ENCODE measurements at places on chromosomes 12 and 14.

DNA sequence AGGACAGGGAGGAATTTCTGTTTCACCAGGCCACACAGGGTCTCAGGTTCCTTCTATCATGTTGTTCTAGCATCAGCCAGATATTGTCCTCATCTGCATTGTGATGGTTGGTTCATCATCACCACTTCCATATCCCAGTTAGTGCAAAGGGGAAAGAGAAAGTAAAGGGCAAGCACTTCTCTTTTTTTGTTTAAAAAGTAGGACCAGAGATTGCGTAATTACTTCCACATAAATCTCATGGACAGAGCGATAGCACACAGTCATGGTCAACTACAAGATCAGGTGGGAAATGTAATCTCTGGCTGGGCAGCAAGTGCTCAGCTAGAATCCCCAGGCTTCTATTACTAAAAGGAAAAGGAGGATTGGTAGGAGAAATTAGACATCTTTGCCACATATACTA, 155.1 kb downstream of the KIF21A start:
- DNase-seq = no peak

- DNase-seq = peak; percentile 13
Measured at GRCh38 chr12:92905811-92906554, 23.1 kb downstream of the EEA1 start.

- peak; percentile 52 for DNase-seq
Measured at GRCh38 chr12:52151837-52152783, 39.7 kb downstream of the KRT80 start.

DNA sequence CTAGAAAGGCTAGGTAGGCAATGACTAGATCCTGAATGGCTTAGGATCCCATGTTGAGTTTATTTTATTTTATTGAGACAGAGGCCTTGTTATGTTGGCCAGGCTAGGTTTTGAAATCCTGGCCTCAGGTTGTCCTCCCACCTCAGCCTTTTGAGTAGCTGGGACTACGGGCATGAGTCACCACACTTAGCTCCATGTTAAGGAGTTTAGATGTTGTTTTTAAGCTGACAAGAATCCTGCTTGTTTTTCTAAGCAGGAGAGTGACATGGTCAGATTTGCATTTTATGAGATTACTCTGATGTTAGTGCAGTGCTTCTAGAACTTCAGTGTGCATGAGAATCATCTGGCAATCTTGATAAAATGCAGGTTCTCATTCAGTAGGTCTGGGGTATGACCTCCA, 14.5 kb downstream of the CCDC198 start:
- DNase-seq = no peak

- DNase-seq = no peak
Measured at GRCh38 chr12:24379861-24380521, 430.5 kb upstream of the SOX5 start.

DNA sequence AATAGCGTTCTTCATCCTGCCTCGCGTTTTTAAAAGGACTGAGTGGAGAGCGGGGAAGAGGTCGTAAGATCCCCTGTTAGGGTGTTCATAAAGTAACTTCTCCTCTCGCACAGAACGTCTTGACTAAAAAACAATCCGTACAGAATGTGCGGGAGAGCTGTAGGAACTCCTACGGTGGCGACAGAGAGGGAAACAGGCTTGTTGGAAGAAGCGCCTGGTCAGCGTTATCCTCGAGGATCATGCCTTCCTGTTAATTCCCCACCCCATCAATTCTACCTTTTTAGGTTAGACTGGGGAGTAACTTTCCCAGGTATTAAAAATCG, 399 bp upstream of the WASHC4 start:
- DNase-seq = peak; percentile 66

DNA sequence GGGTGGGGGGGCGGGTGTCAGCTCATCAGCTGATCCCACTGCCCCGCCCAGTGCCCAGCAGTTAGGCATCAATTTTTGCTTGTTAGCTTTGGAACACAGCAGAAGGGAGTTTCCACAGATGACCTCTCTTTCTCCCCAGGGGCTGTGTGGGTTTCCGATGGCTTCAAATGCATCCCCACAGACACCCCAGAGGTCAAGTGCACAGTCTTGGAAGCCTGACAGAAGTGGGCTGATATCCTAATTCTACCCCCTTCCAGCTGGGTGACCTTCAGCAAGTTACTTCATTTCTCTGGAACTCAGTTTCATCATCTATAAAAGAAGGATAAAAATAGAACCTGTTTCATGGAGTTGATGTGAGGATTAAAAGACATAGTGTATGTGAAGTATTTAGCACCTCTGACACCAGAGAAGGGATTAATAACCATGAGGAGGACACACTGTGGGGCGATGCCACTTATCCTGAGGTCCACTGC, 22.0 kb downstream of the TTC9 start:
- DNase-seq = peak; percentile 84

Measured in EH (cell line).